ENCODE measurements at places on chromosomes 5 and 9. TPM values are rescaled to one million over a fixed set of nuclear protein-coding genes. Genes with fewer than 3 reads are reported as not detected.

GRCh38 chr9:15377625-15378540 lies 44.8 kb upstream of the SNAPC3 start:
- no peak for DNase-seq

DNA sequence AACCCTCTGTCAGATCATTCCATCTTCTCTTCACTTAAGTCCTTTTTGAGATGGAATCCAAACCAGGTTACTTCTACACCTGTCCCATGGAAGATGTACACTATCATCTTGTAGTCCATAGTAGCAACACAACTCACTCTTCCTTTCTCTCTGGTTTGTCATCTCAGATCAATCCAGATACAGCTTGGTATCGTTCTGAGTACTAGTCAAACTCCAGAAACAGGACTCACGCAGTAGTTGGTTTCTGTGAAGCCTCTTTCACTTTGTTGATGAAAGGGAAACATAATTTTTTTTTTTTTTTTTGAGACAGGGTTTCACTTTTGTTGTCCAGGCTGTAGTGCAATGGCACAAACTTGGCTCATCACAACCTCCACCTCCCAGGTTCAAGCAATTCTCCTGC lies 484.0 kb downstream of the PRDM9 start:
- DNase-seq = no peak

The C5orf52 gene
- not detected for total RNA-seq

The CDH6 gene
- total RNA-seq = not detected

GRCh38 chr5:127943061-127943371 lies 140.6 kb upstream of the SLC12A2 start:
- DNase-seq = no peak

The PCDHA8 gene
- not detected for total RNA-seq

GRCh38 chr9:76452839-76453238 lies 6.1 kb upstream of the GCNT1 start:
- no peak for DNase-seq

The CNTLN gene
- total RNA-seq = 0.15 TPM

DNA sequence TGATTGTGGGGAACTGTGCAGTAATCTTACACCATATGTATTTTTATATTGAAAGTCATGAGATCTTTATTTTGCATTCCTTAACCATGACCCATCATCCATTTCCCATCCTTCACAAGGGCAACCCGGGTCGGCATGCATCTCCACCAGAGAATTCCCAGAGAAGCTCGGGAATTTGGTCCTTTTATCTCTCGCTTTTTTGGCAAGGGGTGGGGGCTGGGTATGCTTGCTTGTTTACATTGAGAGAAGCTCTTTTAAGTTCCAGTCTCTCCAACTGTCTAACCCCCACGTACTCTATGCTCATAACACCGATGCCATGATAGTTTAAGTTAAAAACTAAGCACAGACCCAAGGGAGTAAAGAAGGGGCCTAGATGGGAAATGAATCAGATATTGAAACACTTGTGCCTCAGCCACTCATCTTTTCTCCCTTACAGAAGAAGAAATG lies 109.9 kb upstream of the NFIB start:
- no peak for DNase-seq

- no peak for DNase-seq
Observed at GRCh38 chr5:75558981-75559632, 47.4 kb downstream of the POLK start.

DNA sequence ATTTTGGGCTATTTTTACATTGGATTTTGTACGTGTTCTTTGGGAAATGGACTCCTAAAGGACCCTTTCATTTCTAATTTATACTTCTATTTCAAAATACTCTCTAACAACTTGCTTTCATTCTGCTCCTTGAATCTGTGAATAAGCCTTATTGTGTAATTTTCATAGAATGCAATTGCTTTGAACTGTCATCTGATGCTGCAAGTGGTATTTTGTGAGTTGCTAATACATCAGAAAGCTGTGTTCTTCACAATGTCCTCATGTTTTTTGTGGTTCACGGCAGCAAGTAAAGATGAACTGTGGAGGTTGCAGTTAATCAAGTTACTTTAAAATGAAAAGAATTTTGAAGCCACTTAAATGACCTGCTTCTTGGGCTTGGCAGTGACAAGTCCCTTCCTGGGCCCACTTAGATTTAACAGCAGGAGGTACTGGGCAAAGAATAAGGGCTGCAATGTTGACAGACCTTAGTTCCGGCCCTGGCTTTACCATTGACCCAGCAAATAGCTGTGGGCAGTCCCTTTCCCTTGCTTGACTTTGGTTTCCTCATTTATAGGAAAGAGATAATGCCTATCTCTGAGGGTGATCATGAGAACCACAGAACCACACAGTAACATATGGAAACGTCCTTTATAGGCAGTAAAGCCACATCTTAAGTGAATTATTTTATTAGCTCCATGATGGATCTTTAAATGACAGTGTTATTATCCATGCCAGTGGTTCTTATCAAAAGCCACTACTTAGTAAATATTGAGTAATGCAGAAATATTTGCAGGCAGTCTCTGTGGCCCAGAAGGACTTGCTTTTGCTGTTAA lies 54.8 kb downstream of the IQGAP2 start:
- no peak for DNase-seq

DNA sequence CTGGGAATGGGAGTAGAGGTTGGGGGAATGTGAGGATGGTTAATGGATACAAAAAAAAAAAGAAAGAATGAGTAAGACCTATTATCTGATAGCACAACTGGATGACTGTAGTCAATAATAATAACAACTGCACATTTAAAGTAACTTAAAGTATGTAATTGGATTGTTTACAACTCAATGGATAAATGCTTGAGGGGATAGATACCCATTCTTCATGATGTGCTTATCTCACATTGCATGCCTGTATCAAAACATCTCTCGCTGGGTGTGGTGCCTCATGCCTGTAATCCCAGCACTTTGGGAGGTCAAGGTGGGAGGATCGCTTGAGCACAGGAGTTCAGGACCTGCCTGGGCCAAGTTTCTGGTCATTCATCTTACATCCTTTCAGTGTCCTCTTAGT lies 34.6 kb downstream of the MCCC2 start:
- no peak for DNase-seq

The PRLR gene
- not detected for total RNA-seq

Measured in CD4-positive, alpha-beta memory T cell (primary cell).